ENCODE measurements at places on chromosomes 4 and X.

- DNase-seq: no peak
Observed at GRCh38 chr4:121697564-121697963, 784 bp upstream of the ANXA5 start.

GRCh38 chrX:49308604-49309269 is 5.3 kb downstream of the GAGE10 start:
- DNase-seq: no peak

DNA sequence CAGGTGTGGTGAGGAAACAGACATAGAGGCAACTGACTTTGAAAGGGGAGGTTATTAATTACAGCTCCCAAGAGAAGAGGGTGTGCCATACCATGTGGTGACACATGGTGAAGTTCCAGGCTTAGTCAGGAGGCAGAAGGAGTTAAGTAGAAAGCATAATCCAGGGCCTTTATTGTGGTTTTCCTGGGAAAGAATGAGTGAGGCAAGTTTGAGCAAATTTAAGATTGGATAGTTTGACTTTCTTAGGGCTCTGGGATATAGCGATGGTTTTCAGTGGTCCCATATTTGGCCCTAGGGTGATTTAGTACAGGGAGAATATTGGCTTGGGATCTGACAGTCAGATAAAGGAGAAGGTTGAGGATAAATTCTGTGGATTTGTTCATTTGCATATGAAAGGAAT is 495.9 kb upstream of the FSTL5 start:
- no peak for DNase-seq

GRCh38 chr4:58272311-58272710 is 1162.1 kb upstream of the IGFBP7 start:
- DNase-seq: no peak

GRCh38 chrX:48156014-48156413 is 25.6 kb downstream of the SPACA5B start:
- DNase-seq: no peak

GRCh38 chrX:155819966-155820491 is 61.1 kb upstream of the VAMP7 start:
- DNase-seq: peak; percentile 29

- DNase-seq: no peak
Observed at GRCh38 chr4:6753891-6754290, 28.6 kb upstream of the KIAA0232 start.

Measured in stimulated activated CD4-positive, alpha-beta T cell treated with anti-CD3 and anti-CD28 coated beads, Interleukin-1b, Interleukin-23, amount 100 ng/mL, for 48 hours (primary cell).